Cerebellar nuclear complex (tissue), 1 donor: ENCODE measurements at places on chromosomes 12 and 14.

DNA sequence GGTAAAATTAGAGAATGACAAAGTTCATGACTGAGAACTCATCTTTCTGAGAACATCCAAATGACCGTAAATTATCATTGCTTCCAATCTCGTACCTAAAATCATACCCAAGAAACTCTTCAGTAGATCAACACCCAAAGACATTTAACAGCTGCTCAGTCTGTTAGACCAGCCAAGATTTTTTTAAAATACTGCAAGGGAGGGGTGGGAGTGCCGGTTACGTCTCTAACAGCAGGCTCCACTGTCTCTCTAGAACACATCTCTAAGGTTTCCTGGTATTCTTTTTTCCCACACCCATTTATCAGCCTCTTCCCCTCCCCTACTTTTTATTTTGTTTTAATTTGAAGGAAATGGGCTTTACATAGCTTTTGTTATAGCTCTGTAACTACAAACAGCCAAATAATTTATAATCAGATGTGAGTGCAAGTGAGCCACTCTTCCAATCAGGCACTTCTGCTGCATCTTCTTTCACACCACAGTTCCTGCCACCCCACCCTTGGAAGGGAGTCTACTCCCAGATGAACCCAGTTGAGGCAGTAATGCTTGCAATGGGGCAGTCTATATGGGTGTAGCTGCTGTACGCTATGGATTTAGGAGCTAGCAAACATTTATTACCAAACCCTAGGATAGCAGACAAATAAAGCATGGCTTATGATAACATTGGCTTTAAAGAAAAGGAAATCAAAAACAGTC, 21.9 kb downstream of the PTPRB start:
- DNase-seq, result no peak

- DNase-seq, result no peak
Measured at GRCh38 chr14:95189367-95190132, 32.2 kb upstream of the DICER1 start.

DNA sequence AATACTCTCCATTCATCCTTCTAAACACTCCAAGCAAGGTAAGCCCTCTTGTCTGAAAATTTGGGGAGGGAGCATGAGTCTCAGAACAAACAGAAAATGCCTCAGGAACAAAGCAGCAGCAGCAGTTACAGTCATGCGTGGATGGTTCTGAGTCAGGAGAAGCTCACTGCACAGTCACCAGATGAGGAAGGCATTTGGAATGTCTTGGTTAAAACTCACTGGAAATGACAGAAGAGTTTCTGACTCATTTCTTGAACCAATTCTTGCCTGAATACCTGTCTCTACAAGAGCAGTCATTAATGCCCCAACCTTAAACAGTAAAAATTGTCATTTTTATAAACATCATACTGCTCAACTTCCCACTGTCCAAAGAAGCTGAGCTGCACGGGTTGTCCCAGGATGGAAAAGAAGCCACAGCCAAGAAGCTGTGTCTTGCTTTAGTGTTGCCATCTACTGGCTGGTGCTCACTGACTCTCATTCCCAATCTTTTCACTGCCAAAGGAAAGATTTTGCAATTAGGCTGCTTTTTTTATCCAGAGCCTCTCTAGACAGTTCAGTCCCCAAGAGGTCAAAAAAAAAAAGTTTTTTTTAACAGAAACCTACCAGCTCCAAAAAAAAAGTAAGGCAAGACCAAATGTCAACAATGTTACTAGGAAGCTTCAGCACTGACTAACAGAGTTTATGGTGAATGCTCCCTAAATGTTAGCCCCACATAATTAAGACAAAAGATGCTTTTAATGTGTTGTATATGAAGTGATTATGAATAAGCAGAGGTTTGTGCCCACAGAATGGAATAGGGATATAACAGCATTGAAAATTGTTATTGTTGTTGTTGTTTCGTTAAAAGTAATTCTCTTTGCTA, 40.4 kb downstream of the KICS2 start:
- DNase-seq, result no peak

DNA sequence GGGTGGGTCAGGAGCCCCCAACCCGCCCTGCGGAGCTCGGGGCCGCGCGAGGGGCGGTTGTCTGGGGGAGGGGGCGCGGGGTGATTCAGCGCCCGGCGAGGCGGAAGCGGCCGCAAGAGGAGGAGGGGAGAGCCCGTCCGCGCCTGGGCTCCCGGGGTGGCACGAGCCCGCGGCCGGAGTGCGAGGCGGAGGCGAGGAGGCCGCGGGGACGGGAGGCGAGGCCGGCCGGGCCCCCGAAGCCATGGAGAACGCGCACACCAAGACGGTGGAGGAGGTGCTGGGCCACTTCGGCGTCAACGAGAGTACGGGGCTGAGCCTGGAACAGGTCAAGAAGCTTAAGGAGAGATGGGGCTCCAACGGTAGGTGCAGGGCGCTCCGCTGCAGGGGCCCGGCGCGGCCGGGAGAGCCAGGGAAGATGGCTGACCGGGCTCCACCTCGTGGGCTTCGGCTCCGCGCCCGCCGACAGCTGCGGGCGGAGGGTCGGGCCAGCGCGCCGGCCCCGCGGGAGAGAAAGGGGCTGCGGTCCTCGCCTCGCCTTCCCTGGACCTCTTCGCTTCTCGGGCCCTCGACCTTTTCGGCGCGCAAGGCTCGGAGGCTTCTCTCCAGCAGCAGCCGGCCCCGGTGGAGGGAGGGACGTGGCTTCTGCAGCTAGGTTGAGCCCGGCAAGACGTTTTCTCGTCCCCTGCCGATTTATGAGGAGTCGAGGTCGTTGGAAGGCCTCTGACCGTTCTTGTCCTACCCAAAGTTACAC, 677 bp downstream of the ATP2A2 start:
- no peak for DNase-seq

- no peak for DNase-seq
Measured at GRCh38 chr14:99268810-99269707, 2.9 kb downstream of the BCL11B start.

DNA sequence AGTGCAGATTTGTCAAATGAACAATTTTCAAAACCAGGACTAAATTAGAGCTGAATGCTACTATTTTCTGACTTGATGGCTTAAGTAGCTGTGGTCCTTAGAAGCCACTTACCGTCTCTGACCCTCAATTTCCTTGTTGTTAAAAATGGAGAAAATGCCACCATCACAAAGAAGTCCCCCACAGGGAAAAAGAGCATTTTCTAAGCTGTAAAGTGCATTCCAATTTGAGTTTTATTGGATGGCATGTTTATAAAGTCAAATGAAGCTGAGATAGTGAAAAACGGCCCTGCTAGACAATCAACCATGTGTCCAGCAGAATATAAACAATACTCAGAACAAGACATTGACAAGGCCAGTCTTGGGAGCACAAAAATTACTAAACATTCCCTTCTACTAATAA, 53.6 kb downstream of the GOLGA5 start:
- no peak for DNase-seq

DNA sequence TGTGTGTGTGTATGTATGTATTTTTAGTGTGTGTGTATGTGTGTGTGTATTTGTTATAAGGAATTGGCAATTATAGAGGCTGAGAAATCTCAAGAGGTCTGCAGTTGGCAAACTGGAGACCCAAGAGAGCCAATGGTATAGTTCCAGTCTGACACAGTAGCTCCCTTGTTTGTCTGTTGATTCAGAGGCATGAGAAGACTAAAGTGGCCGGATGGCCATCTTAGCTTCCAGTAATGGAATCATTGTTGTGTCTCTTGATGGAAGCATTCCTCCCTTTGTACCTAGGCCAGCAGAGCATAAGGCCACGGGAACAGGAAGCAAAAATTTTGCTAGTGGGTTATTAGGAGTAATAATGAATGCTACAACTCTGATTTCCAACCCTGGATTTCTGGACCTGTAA, 460.6 kb downstream of the TMTC2 start:
- DNase-seq, result no peak

DNA sequence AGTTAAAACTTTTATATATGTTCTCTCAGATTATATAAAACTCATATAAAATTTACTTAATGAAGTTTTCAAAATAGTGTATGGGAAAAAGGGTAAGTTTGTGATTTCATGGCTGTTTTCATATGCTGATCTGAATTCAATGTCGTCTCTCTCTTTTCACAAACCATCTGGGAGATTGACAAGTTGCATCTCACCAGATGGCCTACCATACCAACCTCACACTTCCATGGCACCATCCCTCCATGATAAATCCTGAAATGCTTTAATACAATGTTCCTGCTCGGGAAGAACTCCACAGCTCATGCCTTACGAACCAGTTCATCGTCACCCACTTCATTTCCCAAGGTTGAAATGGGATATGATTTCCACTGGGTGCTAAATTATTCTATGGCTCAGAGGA, 22.3 kb downstream of the PTPRO start:
- DNase-seq, result no peak

DNA sequence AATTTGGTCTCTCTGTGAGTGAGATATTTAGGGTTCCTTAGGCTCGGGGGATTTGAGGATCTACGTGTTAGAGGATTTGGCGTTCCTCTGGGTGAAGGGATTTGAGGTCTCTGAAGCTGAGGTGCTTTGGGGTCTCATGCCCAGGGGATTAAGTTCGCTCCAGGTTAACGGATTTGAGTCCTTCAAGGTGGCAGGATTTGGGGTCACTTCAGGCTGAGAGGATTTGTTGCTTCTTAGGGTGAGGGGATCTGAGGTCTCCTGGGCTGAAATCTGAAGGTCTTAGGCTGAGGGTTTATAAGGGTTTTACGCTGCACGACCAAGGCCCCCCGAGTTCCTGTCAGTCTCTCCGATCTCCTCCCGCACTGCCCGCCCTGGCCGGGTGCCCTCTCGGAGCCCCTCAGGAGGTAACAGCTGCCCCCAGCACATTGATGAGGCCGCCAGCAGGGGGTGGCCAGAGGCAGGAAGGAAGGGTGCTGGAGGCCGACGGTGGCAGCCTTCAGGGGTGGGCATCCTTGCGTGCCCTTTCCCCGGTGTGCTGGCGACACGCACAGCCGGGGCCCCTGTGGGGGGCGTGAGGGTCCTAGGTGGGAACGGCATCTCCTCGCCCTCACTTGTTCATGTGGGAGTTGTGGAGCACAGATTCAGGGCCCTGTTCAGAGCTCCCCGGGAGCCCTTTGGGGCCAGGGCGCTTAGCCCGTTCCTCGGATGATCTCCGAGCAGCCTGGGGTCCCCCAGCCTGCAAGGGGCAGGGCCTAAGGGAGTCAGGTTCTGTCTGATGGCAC, 14.3 kb downstream of the CEP170B start:
- DNase-seq, result no peak

DNA sequence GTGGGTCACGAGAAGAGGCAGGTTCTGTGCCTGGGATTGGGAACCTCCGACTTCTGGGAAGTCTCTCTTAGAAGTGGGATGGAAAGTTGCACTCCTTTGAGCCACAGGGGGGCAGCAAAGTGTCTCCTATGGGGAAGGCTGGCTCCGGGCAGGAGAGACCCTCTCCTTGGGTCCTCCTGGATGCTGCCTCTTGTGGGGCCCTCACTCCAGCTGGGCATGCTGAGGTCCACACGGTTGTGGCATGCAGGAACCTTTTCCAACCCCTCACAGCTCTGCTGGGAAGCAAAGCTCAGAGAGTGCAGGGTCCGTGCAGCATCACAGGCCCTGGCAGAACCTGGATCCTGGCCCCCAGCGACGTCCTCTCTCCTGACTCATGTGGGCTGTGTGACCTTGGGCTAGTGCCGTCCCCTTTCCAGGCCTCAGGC, 17.4 kb downstream of the SDSL start:
- no peak for DNase-seq

- no peak for DNase-seq
Measured at GRCh38 chr12:31586728-31587127, 4.2 kb downstream of the DENND5B start.

- DNase-seq, result no peak
Measured at GRCh38 chr12:120125792-120126634, 9.5 kb upstream of the RAB35 start.

DNA sequence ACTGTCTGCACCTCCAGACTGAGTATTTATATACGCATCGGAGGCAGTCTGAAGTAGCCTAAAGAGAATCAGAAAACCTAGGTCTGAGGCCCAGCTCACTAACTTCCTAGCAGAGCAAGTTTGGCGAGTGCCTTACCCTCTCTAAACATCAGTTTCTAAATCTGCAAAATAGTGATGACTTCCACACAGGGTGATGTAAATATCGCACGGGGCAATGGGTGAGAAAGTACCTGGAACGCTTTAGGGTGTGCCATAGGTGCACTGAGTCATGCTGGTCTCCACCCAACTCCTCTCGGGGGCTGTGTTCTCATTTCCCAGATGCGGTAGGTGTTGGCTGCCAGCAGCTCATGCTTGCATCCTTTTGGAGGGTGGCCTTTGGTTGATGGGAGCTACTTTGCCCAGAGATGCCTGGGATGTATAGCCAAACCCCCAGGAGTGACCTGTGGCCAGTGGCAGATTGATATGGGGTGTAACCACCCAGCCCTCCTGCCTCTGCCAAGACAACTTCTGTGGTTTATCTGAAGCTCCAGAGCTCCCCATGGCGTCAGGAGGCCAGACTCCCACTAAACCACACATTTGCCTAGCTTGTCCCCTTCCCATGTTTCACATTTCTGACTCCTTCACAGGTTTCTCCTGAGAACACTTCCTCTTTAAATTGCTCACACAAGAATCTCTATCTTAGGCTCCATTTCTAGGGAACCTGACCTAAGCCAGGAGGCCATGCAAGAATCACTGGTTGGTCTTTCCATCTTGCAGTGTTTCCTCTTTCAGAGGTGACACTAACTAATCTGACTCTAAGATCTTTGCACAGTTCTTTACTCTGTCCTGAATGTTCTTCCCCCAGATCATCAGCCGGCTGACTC, 62.0 kb upstream of the TUNAR start:
- no peak for DNase-seq

- DNase-seq, result no peak
Measured at GRCh38 chr12:105476616-105477015, 146.1 kb downstream of the C12orf75 start.

DNA sequence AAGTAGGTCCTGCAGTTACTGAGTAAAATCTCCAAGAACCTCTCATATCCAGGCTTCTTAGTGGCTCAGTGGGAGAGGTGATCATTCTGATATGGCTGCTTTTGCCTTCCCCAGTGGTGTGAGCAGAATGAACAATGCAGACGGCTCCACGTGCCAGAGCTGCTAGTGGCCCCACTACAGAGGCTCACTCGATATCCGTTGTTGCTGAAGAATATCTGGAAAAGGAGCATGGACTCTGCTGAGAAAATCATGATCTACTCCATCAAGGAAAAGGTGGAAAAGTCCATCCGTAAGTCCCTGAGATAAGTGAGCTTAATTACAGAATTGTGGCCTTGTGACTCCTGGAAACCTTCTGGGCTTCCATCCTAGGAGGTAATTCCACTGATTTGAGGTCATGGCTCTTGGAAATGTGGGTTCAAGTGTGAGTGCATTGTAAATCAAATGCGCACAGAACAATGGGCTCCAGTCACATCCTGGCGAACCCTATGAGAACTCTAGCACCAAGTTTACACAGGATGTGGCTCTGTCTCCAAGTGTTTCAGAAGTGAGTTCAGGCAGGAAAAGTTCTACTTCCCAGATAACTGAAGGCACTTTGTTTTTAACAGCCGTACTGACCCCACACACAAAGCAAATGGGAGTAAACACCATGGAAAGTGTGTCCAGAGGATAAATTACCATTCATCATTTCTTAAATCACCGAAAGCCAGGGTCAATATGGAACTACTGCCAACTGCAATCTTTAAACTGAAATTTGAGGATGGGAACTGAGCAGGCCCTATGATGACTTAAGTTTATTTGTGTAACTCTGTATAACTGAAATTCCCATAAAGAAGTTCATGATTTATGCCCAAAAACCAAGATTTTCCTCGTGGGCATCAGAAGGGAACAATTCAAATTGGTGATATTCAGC, 51.4 kb downstream of the PLEKHG7 start:
- no peak for DNase-seq
